ENCODE measurements at places on chromosomes 2 and 18.

DNA sequence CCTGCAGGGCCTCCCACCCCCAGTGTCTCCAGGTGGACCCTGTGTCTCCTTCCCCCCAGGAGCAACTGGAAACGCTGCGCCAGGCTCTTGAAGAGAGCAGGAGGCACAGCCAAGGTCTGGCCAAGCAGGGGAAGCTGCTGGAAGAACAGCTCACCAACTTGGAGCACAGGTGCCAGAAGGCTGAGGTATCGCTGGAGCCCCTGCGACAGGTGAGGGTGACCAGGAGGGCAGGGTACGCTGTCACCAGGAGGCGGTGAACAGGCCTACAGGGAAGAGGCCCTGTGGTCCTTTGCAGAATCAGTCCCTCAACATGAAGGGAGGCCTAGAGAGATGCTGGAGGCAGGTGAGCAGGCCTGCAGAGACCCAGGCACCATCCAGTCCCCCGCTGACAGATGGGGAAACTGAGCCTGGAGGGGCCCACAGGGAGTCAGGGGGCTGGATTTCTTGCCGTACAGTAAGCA is 15.6 kb upstream of the SNED1 start:
- no peak for DNase-seq
- H3K27me3 ChIP-seq: peaks cover 4% of the 10 kb centered on the region
- H3K27ac ChIP-seq: no peak overlapping the region

DNA sequence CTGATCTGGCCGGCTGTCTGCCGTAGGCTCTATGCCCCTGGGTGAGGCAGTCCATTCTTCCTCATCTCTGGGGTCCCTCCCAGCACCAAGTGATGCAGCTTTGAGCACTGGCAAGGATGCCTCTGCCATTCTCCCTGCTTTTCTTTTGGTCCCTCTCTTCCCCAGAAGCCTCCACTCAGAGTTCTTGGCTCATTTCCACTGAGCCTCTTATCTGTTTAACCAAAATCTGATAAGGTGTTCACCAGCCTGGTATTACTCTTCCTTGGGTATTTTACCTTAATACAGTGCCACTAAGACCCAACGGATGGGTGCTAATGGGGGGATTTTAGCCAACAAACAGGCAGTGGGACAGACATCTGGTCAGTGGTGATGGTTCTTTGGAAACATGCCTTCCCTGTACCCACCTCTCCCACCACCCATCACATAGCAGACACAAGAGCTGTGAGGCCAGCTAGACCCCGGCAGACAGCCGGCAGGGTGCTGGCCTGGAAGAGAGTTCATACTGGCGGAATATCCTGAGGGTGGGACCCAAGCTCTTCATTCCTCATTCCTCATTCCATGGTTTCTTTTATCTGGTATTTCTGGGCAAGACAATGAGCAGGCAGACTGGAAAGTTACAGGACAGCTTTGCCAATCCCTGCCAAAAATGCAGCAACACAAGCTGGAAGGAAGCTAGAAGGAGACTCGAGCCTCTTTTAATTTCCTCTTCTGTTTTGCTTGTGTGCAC is 34.6 kb downstream of the ZBTB7C start:
- no peaks in the 10 kb centered on the region for H3K36me3 ChIP-seq
- H3K27me3 ChIP-seq: peaks cover 25% of the 10 kb centered on the region
- DNase-seq: no peak
- no peaks in the 10 kb centered on the region for H3K4me1 ChIP-seq

DNA sequence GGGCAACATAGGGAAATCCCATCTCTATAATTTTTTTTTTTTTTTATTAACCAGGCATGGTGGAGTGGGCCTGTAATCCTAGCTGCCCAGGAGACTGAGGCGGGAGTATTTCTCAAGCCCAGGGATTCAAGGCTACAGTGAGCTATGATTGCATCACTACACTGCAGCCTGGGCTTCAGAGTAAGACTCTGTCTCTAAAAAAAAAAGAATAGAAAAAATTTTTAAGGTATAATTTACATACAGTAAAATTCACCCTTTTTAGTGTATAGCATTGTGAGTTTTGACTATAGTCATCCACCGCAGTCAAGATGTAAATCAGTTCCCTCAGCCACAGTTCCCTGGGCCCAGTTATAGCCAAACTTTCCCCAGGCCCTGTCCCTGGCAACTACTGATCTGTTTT is 57.1 kb upstream of the MSH6 start:
- H3K27ac ChIP-seq: no peak overlapping the region
- no peak overlapping the region for H3K4me3 ChIP-seq
- H3K27me3 ChIP-seq: no peaks in the 10 kb centered on the region
- no peaks in the 10 kb centered on the region for H3K36me3 ChIP-seq
- no peak for DNase-seq
- H3K4me1 ChIP-seq: no peaks in the 10 kb centered on the region

DNA sequence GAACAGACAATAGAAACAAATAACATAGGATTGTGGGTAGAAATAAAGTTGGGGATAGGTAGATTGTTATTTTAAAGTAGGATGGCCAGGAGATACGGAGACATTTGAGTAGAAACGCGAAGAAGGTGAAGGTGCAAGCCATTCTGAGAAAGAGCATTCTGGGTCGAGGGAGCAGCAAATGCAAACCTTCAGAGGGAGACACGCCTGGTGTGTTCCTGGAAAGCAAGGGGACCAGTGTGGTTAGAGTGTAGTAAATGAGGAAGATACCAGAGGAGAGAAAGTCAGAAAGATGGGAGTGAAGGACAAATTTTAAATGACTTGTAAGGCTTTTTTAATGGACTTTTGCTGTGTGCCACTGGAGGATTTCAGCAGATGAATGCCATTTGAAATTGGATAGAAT is 1.7 kb downstream of the CYP20A1 start:
- peak overlapping the region; percentile 96 for H3K4me3 ChIP-seq
- peaks cover 21% of the 10 kb centered on the region for H3K4me1 ChIP-seq
- DNase-seq: no peak
- peak overlapping the region; percentile 100 for H3K27ac ChIP-seq
- H3K27me3 ChIP-seq: no peaks in the 10 kb centered on the region

- no peak overlapping the region for H3K4me3 ChIP-seq
- H3K27me3 ChIP-seq: no peaks in the 10 kb centered on the region
- H3K36me3 ChIP-seq: peaks cover 3% of the 10 kb centered on the region
- H3K4me1 ChIP-seq: peaks cover 7% of the 10 kb centered on the region
These were observed 36.0 kb downstream of the FARP2 start for GRCh38 chr2:241391892-241392665.

- peaks cover 40% of the 10 kb centered on the region for H3K4me1 ChIP-seq
- H3K27me3 ChIP-seq: no peaks in the 10 kb centered on the region
- no peak overlapping the region for H3K27ac ChIP-seq
- no peak for DNase-seq
- H3K4me3 ChIP-seq: no peak overlapping the region
These were observed 28.8 kb downstream of the INPP5D start for GRCh38 chr2:233088972-233089345.

DNA sequence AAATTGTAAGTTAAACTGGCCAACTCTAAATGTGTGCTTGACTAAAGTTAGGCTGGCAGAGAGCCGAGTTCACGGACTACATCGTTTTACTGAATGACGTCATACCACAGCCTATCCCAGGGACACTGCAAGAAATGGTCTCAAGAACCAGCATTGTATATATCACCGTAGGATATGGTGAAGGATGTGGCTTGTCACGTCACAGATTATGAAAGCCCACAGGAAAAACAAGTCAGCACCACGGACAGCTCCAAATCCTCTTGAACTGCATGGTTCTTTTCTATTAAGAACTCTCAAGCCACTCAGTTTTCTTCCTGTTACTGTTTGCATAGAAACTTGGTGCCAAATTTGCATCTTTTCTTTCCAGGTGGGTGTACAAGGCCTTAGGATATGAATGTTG is 85.1 kb upstream of the ACAA2 start:
- H3K4me1 ChIP-seq: no peaks in the 10 kb centered on the region
- no peak overlapping the region for H3K27ac ChIP-seq
- peak; percentile 56 for DNase-seq
- H3K4me3 ChIP-seq: no peak overlapping the region

- H3K36me3 ChIP-seq: no peaks in the 10 kb centered on the region
- peak overlapping the region; percentile 24 for H3K4me3 ChIP-seq
- H3K27ac ChIP-seq: peak overlapping the region; percentile 63
- H3K4me1 ChIP-seq: peaks cover 7% of the 10 kb centered on the region
These were observed 63.8 kb downstream of the RTP5 start for GRCh38 chr2:241933179-241933911.

- no peak for DNase-seq
- H3K36me3 ChIP-seq: no peaks in the 10 kb centered on the region
- H3K27me3 ChIP-seq: peaks cover 2% of the 10 kb centered on the region
- no peak overlapping the region for H3K27ac ChIP-seq
- peaks cover 12% of the 10 kb centered on the region for H3K4me1 ChIP-seq
- H3K4me3 ChIP-seq: no peak overlapping the region
These were observed 92.3 kb upstream of the UPP2 start for GRCh38 chr2:158009399-158009798.

GRCh38 chr18:80023173-80023572 is 11.1 kb upstream of the RBFA start:
- no peaks in the 10 kb centered on the region for H3K27me3 ChIP-seq
- H3K4me3 ChIP-seq: no peak overlapping the region
- no peak overlapping the region for H3K27ac ChIP-seq
- no peak for DNase-seq
- H3K36me3 ChIP-seq: peaks cover 10% of the 10 kb centered on the region

- DNase-seq: no peak
- no peak overlapping the region for H3K27ac ChIP-seq
- peaks cover 2% of the 10 kb centered on the region for H3K4me1 ChIP-seq
- H3K36me3 ChIP-seq: no peaks in the 10 kb centered on the region
- no peak overlapping the region for H3K4me3 ChIP-seq
These were observed 260.1 kb downstream of the PRKCE start for GRCh38 chr2:45911538-45911937.

- no peak for DNase-seq
- H3K36me3 ChIP-seq: peaks cover 2% of the 10 kb centered on the region
- H3K4me1 ChIP-seq: peaks cover 16% of the 10 kb centered on the region
- H3K4me3 ChIP-seq: no peak overlapping the region
These were observed 1.0 kb downstream of the PLEK start for GRCh38 chr2:68366083-68366560.

- H3K4me3 ChIP-seq: peak overlapping the region; percentile 50
- no peak for DNase-seq
- peaks cover 81% of the 10 kb centered on the region for H3K4me1 ChIP-seq
These were observed 41.4 kb upstream of the EML4 start for GRCh38 chr2:42127425-42128424.

- H3K4me3 ChIP-seq: no peak overlapping the region
- H3K27me3 ChIP-seq: no peaks in the 10 kb centered on the region
- H3K4me1 ChIP-seq: no peaks in the 10 kb centered on the region
- no peak for DNase-seq
- no peak overlapping the region for H3K27ac ChIP-seq
These were observed 162.2 kb downstream of the BCL11A start for GRCh38 chr2:60391230-60391629.

- H3K4me3 ChIP-seq: no peak overlapping the region
- H3K27ac ChIP-seq: no peak overlapping the region
- no peak for DNase-seq
- H3K27me3 ChIP-seq: peaks cover 7% of the 10 kb centered on the region
- no peaks in the 10 kb centered on the region for H3K36me3 ChIP-seq
These were observed 192.2 kb downstream of the ZFP36L2 start for GRCh38 chr2:43034242-43034619.

- H3K36me3 ChIP-seq: no peaks in the 10 kb centered on the region
- H3K27ac ChIP-seq: no peak overlapping the region
- H3K27me3 ChIP-seq: no peaks in the 10 kb centered on the region
- no peak overlapping the region for H3K4me3 ChIP-seq
- H3K4me1 ChIP-seq: no peaks in the 10 kb centered on the region
These were observed 60.8 kb downstream of the NCKAP1 start for GRCh38 chr2:182977463-182977862.

DNA sequence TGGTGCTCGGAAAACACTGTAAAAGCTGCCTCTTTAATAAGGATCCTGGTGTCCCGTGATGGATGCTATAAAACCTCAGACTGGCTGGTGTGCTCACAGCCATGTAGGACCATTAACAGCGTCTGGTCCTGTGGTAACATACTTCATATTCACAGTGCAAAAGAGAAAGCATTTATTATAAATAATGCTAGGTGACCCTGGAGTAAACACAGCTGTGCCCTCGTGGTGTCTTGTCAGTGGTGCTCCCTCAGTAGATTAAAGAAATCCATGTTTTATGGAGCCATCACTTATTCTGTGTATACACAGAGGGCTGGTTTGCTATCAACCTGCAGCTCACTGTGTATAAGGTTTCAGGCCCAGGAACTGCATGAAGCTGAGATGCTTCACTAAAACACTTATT is 106.9 kb downstream of the CDK15 start:
- H3K27me3 ChIP-seq: peaks cover 4% of the 10 kb centered on the region
- no peak for DNase-seq
- no peak overlapping the region for H3K4me3 ChIP-seq
- H3K36me3 ChIP-seq: no peaks in the 10 kb centered on the region

DNA sequence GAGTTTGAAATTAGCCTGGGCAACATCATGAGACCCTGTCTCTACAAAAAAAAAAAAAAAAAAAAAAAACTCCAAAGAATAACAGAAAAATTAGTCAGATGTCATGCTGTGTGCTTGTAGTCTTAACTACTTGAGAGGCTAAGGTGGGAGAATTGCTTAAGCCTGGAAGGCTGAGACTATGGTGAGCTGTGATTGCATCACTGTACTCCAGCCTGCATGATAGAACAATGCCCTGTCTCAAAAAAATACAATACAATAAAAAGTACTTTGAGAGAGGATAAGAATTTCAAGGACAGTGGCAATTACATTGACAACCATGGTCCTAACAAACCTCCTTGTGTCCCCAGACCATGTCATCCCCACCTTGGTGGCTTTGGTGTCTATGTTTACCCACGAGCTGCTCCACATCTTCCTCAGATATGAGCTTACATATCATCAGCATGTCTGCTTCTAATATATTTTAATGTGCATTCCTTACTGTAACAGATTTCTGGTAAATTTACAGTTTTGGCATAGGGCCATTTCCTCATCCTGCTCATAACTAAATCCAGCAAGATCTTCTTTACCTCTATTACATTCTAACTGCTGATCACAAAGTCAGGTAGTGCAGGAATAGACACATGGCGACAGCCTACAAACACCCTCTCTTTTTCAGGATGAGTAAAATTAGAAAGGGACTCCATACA is 437.7 kb upstream of the HNRNPA3 start:
- DNase-seq: no peak
- no peak overlapping the region for H3K4me3 ChIP-seq
- H3K36me3 ChIP-seq: no peaks in the 10 kb centered on the region
- no peaks in the 10 kb centered on the region for H3K4me1 ChIP-seq
- H3K27me3 ChIP-seq: no peaks in the 10 kb centered on the region
- H3K27ac ChIP-seq: no peak overlapping the region

DNA sequence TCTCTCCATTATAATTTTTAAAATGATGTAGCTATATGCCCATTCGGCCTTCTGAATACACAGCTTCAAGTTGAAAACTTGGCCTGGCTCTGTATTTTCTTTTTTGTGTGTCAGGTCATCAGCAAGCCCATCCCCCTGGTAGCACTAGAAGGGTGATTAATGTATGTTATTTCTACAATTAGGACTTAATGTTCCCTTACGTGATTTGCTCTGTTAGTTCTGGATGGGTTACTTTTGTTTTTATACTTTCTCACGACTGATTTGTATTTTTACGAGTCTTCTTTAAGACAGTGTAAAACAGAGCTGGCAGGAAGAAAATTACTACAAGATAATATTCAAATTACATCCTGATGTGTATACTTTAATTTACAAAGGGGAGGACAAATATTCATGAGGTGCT is 88.4 kb upstream of the RGPD4 start:
- DNase-seq: no peak
- no peaks in the 10 kb centered on the region for H3K36me3 ChIP-seq
- no peak overlapping the region for H3K4me3 ChIP-seq
- H3K27ac ChIP-seq: no peak overlapping the region
- no peaks in the 10 kb centered on the region for H3K4me1 ChIP-seq

- peaks cover 32% of the 10 kb centered on the region for H3K36me3 ChIP-seq
- H3K27me3 ChIP-seq: no peaks in the 10 kb centered on the region
- peaks cover 50% of the 10 kb centered on the region for H3K4me1 ChIP-seq
- peak overlapping the region; percentile 93 for H3K4me3 ChIP-seq
These were observed 1.6 kb downstream of the WDFY1 start for GRCh38 chr2:223943561-223944008.
